Vagina (tissue), 2 donors: ENCODE measurements at places on chromosomes 3 and 15.
A peak's percentile ranks its signal among the peaks of the same experiment; 100 is the strongest.

- no peak for DNase-seq
Measured at GRCh38 chr3:142296507-142296906, 71.1 kb upstream of the GK5 start.

DNA sequence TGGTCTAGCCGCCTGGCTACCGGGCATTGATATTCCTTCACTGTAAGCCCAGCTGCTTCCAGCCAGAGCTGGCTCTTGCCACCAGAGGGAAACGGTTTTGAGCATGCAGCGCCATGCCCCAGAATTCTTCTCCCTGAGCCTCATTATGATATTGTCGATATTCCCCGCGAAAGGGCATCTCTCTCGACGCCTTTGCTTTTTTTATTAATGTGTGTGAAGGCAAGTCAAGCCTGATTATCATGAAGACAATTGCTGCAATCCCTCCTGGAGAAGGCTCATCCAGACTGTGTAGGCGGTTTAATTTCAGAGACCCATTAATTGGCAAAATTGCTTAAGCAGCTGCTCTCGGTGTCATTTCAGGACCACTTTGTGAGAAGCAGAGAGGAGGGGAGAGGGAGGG is 321.2 kb upstream of the TLE3 start:
- no peak for DNase-seq

DNA sequence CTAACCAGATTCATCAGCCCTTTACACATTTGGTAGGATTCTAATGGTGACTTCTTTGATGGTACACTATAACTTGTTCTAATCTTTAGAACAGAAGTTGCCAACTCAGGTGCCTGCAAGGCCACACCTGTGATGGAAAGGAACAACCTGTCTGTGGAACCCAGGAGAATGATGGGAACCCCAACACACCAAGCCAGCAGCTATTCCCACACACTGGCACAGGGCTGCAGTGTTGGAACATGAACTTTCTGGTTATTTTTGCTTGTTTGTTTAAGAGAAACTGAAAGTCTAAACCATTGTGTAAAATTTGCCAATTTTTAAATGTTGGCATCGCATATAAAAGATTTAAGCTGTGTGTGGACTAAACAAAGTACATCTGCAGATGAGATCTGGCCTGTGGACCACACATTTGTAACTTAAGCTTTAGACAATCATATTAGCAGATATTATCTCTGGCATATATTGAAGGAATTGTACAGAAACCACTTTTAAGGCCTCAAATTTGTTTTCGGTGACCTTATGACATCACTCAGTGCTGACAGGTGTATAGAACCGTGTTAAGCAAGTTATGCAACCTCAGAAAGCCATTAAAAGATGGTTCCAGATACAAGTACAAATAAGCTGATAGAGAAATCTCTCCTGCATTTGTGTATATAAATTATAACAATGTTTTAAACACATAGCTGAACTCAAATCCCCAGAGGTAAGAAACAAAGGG is 242.9 kb downstream of the SLC9A9 start:
- no peak for DNase-seq

- DNase-seq: peak; percentile 64
Measured at GRCh38 chr15:68314563-68314962, 37.0 kb downstream of the FEM1B start.

- DNase-seq: no peak
Measured at GRCh38 chr15:90087454-90088154, 14.7 kb downstream of the IDH2 start.

GRCh38 chr15:63442080-63442479 is 60.4 kb upstream of the CA12 start:
- DNase-seq: no peak

GRCh38 chr3:127729556-127730056 is 56.9 kb downstream of the ABTB1 start:
- no peak for DNase-seq

DNA sequence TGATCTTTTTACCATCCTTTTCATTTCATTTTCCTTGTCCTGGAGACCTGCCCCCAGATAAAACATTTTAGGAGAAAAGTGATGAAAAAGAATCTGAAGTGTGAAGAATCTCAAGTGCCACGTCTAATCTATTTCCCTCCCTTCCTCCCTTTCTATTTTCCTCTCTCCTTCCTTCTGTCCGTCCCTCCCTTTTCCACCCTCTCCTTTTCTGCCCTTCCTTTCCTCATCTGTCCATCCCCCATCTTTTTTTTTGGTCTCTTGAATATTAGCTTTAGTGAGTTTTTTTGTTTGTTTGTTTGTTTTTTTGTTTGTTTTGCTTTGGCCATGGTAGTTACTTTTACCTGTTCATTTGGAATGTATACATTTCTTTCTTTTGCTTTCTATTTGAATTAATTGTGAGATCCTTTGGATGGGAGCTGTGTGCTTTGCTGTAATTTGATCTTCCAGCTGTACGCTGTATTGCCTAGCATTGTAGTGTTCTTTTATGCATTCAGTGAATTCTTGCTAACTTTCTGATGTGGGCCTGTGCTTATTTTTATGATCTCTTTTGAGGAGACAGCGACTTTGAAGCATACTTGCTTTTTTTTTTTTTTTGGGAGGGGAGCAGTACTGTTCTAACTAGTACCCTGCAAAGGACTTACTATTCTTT is 19.2 kb downstream of the CDIN1 start:
- no peak for DNase-seq

GRCh38 chr15:74716651-74717050 is 8.7 kb downstream of the CYP1A1 start:
- DNase-seq: no peak

DNA sequence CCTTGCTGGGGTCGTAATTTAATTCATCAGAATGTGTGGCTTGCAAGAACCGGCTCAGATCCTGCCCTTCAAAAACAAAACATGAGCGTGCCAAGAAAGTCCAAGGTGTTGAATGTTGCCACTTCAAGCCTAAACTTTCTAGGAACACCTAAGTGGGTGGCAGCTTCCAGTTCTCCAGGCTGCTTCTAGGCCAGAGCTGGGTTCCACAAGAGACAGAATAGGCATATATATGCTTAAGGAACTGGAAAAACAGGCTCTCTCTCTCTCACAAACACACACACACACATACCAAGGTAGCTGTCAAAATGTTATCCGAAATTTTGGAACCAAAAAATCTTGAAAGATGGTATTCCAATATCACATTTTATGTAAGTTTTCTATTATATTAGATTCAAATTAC is 890 bp upstream of the ADIPOQ start:
- DNase-seq: no peak

DNA sequence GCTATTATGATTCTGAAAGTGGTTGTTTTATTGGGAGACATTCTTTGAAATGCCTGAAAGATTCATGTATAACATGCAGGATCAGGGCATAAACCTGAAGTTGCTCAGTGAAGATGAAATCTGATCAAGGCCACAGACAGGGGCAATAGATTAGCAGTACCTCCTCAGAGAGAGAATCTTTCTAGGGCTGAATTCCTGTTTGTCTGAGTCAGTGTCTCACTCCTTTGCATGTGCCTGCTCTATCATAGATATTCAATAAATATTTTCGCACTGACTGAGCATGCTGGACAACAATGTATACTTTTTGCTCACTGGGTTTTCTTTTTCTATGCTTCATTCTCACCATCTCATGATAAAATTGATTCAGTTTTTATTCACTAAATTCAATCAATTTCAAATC is 49.8 kb upstream of the PFN2 start:
- DNase-seq: no peak

GRCh38 chr3:15982667-15983196 is 185.0 kb upstream of the ANKRD28 start:
- DNase-seq: no peak

DNA sequence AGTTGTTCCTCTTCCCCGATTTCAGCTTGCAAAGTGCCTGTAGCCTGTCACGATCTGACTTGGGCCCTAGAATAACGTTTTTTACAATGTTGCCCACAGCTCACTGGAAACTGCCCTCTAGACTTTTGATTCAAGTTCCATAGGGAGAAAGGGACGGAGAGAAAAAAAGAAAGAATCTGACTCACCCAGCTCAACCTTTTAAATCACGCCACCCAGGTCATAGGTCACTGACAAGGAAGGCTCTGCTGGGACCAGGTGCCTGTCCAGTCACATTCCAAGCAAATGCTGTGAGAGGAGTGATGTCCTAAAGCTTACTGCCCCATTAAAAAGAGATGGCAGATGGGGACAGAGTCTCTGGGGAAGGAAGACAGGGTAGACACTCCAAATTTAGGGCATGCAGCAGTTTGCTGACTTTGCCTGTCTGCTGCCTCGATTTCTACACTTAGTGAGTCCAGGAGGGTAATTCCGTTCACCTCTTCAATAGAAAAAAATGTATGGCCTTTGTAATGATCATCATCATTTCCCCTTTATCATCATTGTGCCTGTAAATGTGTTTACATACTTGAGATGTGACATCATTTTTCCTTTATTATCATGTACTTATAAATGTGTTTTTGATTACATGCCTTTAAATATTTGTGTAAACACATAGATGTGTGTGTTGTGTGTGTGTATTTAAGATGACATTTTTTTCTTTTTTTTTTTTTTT is 8.4 kb upstream of the MYO1E start:
- DNase-seq: no peak

GRCh38 chr15:82103468-82103867 is 57.6 kb upstream of the MEX3B start:
- DNase-seq: no peak

DNA sequence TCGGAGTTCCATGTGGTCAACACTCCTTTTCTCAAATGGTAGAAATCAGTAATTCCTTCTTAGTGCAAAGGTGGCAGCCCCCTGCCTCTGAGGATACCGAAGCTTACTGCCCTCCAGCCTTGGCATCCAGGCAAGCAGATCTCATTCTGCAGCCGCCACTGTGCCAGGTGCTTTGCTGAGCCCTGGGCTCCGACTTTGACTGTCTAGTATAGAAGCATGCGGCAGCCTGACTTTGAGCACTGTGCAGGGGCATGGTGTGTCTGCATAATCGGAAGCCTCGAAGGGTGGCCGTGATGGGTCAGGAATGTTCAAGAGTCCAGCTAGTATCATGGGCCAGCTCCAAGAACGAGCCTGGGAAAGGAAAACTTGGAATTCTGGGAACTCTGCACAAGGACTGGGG is 39.7 kb downstream of the ABTB1 start:
- no peak for DNase-seq

DNA sequence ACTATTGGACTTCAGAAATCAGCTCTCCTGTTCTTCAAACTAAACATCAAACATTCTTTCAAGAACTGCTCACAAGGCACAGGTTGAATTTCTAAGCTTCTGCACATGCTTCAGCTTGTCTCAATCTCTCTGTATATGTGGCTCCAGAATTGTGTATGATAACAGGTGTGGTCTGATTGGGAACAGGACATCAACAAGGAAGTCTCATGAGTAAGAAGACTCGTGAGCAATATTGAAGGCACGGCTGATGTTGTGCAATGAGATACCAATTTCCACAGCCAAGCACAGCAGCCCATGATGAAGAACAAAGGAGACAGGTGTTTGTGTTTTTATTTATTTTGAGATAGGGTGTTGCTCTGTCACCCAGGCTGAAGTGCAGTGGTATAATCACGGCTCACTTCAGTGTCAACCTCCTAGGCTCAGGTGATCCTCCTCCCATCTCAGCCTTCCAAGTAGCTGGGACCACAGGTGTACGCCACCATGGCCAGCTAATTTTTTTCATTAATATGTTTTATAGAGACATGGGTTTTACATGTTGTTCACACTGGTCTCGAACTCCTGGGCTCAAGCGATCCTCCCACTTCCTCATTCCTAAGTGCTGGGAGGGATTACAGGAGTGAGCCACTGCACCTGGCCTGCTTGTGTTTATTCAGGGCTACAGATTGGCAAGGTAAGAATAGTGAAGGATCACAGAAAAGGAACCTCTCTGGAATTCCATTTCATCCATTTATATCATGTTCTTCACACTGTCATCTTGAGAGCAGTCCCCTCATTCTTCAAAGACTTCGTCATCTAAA is 32.2 kb upstream of the ABHD17C start:
- no peak for DNase-seq

DNA sequence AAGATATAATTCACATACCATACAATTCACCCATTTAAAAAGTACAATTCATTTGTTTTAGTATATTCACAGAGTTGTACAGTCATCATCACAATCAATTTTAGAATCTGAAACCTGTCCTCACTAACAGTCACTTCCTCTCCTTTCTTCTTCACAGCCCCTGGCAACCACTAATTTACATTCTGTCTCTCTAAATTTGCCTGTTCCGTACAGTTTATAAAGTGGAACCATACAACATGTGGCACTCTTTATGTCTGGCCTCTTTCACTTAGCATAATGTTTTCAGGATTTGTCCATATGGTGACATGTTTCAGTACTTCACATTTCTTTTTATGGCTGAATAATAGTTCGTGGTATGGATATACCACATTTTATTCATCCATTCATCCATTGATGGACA is 22.7 kb downstream of the ERICH6 start:
- no peak for DNase-seq
